GM23338 (cell line): ENCODE measurements at places on chromosomes 7 and 10.
A peak's percentile ranks its signal among the peaks of the same experiment; 100 is the strongest.

GRCh38 chr7:96055717-96056116, 266.2 kb downstream of the SLC25A13 start:
- DNase-seq, result no peak

GRCh38 chr10:104935656-104936055, 294.6 kb downstream of the SORCS3 start:
- no peak for DNase-seq

DNA sequence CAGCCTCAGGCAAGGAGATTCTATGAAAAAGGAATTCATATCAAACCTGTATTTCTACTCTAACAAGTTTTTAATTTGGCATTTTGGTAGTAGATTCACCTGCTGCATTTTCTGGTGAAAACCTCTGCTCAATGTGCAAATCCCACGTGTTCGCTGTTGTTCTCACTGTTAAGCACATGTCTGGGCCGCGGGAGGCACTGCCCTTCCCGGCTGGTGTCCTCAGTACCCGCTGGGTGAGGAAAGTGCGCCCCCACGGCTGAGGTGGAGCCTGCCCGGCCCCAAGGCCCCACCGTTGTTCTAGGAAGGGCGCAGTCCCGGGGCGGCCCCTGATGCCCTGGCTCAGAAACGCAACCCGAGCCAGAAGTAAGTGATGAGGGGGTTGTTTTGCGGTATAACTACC, 193.4 kb upstream of the VWC2 start:
- DNase-seq, result peak; percentile 73

GRCh38 chr10:24703700-24704099, 20.0 kb downstream of the ARHGAP21 start:
- DNase-seq, result no peak

- DNase-seq, result no peak
These were observed 650.4 kb upstream of the CELF2 start for GRCh38 chr10:10367264-10367663.

DNA sequence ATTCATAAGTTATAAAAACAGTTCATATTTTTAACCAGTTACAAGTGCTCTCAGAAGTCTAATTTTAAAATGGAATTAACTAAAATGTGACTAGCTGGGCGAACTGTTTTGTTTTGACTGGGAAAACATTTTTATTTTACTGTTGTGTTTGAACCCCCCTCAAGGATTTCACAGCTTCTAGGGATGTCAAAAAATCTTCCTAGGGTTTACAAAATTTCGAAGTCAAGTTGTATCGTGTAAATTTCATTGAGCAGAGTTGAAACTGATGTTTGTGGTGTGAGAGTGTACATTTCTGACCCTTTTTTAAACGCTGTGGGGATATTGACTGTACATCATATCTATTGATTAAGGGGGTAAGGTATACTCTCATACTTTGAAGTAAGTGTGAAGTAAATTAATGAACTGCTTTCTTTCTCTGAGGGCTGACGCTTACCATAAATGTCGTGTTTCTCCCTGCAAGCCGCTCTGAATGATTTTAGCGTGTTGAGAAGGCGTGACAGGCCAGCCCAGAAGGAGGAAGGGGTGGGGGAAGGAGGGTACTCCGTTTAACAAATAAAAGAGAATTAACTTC, 1.8 kb upstream of the SP8 start:
- no peak for DNase-seq

DNA sequence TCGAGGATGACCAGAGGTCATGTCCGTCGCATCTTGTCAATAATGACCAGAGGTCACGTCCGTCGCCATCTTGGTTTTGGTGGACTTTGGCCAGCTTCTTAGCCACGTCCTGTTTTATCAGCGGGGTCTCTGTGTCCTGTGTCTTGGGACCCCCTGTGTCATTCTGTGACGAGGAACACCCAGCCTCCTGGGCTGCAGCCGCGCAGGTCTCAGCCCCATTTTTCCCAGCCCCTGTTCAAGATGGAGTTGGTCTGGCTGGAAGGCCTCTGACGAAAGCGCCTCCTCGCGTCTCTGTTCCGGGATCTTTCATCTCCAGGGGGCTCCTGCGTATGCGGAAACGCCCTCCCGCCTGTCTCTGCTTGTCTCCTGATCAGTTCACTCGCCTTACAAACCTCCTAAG, 134.2 kb downstream of the ELFN1 start:
- DNase-seq, result no peak

DNA sequence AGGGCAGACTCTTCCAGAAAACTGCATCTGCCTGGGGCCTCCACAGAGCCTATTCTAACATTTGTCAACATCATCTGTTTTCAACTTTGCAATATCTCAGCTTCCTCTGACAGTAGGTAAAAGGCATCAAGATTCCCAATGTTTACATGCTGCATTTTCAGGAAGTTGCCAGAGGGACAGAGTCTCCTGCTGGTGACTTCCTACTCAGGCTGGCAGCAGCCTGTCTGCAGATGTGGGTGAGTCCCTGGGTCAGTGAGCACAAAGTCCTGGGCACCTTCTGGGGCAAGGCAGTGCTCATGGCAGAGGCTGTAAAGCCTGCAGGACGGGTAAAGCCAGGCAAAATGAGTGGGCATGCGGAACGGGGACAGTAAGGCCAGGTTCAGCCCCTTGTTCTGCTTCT, 69.4 kb downstream of the EBF3 start:
- DNase-seq, result no peak

GRCh38 chr10:128432011-128432410, 305.8 kb upstream of the MKI67 start:
- peak; percentile 2 for DNase-seq

GRCh38 chr7:20385126-20385525, 54.4 kb downstream of the ITGB8 start:
- DNase-seq, result no peak

GRCh38 chr10:60346661-60347060, 43.0 kb downstream of the ANK3 start:
- no peak for DNase-seq
